ENCODE measurements at places on chromosomes 1 and 21.

DNA sequence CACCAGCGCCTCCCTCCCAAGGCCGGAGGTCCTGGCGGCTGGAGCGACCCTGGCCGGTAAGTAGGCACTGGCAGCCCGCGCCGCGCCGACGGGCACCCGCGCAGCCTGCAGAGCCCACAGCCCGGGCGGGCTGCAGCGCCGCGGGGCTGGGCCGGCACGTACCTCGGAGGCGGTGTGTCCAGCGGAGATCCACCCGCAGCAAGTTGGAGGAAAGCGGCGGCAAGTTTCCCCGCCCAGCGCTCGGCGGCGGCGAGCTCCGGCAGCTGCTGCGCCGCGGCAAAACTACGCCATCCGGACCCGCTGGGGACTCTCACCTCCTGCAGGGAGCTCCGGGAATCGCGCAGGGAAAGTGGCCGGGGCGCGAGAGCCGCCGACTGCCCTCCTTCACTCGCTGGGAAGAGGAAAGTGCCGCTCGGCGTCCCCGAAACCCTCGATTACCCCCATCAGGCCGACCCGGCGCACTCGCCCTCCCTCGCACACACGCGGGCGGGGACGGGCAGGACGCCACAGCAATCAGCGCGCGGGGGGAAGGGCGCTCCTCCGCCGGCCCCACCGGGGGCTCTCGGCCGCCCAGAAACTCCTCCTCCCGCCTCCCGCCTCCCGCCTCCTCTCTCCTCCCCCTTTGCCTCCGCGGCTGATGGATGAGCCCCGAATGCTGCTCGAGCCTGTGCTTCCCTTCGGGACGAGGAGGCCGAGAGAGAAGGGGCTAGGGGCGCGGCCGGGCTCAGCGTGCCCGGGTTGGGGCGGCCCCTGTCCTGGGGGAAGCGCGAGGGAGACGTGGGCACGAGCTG, at the start of gene TGFBR3:
Gene TGFBR3 (minus strand): TSS at position 436 of the 791 bp plus-strand sequence. CDS start 24,620 bp downstream, outside the sequence.
- peak; percentile 94 for DNase-seq

GRCh38 chr1:215282557-215282956, 200.0 kb downstream of the KCNK2 start:
- DNase-seq: peak; percentile 7

GRCh38 chr1:210726621-210727020, 397.9 kb downstream of the HHAT start:
- peak; percentile 37 for DNase-seq

GRCh38 chr1:116989835-116990234, 11.7 kb upstream of the CD101 start:
- DNase-seq: no peak

Data from Daoy (cell line).